Adipocyte (in vitro differentiated cells): ENCODE measurements at places on chromosomes 3 and 15.

DNA sequence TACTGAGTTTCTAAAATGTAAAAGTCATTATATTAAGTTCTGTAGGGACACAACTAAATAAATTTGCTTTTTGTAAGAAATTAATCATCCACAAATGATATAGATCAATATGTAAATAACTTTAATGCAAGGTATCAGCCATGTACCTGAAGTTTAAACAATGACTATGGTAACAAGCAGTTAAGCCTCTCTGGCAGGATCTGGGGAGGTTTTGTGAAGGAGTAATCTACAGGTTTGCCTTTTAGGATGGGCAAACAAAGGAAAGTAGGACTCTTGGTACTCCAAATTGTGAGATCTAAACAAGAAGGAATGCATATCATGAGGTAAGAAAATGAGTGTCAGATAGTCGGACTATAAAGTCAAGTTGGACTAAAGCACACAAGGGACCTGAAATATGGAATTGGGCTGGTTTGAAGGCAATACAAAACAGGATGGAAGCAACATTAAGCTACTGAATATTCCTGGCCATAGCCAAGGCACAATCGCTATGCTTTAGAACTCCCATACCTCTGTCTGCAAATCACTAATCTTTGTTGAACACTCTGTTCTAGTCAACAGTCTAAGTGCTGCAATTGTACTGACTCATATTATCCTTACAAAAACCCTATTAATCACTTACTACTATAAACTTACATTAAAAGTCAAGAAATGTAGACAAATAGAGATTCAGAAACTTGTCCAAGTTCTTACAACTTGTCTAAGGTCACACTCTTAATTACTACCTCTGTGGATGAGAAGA is 412.8 kb downstream of the DIPK2A start:
- no peak for DNase-seq

- DNase-seq: peak; percentile 22
These were observed 119.0 kb downstream of the GOLIM4 start for GRCh38 chr3:167976516-167977361.

DNA sequence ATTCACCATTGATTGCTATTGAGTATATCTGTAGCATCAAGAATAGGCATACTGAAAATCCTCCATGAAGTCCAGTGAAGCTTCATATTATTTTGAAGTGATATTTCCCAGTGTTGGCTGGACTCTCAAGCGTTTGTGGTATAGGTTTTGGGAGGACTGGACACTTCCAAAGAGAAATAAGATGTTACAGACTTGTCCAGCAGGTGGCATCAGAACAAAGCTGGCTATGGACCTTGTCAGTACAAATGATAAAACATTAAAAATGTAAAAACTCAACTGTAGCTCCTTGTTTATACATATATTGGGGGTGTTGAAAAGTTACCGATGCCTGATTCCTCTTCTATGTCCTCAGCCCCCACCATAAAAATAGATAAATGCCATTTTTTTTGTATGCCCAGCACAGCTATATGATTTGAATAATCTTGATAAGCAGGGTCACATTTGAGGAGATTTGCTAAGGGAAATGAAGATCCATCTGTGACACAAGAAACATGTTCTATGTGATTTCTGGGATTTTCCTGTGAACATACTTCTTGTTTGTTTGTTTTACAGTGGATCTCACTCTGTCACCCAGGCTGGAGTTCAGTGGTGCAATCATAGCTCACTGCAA is 54.5 kb upstream of the GOLGA6B start:
- peak; percentile 79 for DNase-seq

DNA sequence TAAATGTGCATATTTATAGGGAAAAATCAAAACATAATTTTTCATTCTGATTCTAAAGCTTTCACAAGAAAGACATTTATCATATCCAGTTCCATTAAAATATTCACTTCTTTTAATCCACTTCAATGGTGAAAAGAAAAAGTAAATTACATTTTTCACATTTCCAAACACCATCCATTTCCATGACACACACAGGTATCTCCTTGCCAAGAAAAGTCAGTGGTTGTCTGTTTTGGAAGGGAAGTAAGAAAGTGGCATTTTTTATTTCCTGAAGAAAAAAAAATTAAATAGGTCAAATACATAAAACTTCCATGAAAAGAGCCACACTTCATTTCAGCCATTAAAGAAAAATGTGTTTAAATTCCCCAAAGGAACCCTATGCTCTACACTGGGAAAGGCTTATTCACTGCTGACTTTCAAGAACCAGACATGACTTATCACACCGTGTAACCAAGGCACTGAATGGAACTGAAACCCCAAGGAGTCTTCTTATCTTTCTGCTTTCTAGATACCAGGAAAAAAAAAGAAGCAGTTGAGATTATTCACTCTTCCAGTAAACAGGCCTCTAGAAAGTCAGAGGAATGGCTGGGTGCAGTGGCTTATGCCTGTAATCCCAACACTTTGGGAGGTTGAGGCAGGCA is 44.5 kb downstream of the OSBPL10 start:
- DNase-seq: no peak

- DNase-seq: no peak
These were observed 23.4 kb downstream of the DPP8 start for GRCh38 chr15:65494076-65494475.

DNA sequence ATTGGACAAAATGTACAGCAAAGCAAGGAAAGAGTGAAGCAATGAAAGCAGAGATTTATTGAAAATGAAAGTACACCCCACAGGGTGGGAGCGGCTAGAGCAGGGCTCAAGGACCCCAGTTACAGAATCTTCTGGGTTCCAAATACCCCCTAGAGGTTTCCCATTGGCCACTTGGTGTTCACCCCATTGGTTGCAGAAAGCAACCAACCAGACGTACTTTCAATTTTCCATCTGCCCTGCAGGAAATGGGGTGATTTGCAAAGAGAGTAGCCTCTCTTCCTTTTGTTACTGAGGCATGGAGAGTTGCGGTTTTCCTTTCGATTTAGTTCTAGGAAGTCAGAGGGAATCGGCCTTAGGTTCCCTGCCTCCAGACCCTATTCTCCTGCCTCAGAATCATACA is 2.4 kb downstream of the PML start:
- peak; percentile 49 for DNase-seq

- no peak for DNase-seq
These were observed 353.2 kb downstream of the AGBL1 start for GRCh38 chr15:86432861-86433260.

GRCh38 chr3:103437883-103438282 is 1003.1 kb downstream of the ZPLD1 start:
- no peak for DNase-seq

DNA sequence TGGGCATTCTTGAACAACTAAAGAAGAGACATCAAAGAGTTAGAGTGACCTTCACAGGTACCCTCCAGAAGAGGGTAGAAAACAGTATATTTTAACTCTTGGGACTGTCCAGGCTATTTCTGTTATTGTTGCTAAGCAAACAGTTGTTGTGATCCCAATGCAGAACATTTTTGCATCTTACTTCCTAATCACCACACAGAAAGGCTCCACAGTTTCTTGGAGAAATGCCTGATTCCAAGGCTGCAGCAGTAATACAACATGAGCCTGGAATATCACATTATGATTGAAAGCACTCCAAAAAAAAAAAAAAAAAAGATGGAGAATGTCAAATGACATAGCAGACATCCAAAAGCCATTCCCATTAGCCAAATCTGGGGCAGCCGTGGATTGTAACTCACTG is 195.6 kb downstream of the CTNNB1 start:
- no peak for DNase-seq

DNA sequence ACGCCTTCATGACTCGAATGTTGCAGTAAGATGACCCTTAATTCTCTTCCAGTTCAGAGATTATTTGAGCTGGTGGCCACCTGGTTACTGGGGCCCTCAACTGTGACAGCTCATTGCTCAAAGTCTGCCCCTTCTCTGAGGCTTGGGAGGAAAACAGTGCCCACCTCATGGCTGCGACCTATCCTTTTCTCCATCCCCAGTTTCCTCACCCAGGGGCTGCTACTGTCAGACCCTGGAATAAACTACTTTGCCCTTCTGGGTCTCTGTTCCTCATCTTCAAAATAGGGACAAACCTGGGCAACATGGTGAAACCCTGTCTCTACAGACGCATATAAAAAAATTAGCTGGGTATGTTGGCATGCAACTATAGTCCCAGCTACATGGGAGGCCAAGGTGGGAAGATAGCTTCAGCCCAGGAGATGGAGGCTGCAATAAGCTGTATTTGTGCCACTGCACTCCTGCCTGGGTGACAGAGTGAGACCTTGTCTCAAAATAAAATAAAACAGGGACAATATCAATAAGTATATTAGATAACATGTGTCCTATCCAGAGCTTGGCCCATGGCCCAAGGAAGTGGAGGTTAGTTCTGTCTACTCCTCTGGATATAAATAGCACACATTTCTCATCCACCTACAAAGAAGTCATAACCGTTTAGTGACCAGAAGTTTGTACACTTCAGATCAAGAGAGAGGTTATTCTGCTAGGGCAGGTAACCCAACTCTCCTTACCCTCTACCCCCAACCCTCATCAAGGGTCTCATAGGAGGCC is 2.2 kb upstream of the RASL12 start:
- DNase-seq: no peak

DNA sequence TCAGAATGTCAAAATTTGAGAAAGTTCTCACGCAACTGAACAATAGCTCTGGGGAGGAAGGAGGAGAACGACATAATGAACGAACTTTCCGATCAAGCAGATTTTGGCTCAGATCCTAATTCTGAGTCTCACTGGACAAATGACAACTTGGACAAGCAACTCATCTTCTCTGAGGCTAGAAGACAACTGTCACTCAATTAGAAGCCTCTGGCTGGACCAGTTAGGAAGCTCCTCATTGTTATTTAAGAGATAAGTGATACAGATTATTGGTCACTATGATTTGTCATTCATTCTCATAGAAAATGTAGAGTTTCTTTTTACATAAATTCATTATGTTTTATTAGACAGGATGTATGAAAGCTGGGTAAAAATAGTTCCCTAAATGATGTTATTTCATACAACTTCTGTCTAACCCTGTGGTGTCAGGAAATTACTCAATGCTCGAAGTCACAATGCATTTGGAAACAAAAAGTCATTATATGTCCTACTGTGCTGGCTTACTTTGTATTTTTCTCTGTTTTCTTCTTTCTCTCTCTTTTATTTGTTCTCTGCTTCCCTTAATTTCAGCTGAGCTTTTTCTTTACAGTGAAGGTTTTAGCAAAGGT is 11.0 kb upstream of the C3orf49 start:
- DNase-seq: no peak

- no peak for DNase-seq
These were observed 647.6 kb upstream of the DPPA4 start for GRCh38 chr3:109984976-109985375.

DNA sequence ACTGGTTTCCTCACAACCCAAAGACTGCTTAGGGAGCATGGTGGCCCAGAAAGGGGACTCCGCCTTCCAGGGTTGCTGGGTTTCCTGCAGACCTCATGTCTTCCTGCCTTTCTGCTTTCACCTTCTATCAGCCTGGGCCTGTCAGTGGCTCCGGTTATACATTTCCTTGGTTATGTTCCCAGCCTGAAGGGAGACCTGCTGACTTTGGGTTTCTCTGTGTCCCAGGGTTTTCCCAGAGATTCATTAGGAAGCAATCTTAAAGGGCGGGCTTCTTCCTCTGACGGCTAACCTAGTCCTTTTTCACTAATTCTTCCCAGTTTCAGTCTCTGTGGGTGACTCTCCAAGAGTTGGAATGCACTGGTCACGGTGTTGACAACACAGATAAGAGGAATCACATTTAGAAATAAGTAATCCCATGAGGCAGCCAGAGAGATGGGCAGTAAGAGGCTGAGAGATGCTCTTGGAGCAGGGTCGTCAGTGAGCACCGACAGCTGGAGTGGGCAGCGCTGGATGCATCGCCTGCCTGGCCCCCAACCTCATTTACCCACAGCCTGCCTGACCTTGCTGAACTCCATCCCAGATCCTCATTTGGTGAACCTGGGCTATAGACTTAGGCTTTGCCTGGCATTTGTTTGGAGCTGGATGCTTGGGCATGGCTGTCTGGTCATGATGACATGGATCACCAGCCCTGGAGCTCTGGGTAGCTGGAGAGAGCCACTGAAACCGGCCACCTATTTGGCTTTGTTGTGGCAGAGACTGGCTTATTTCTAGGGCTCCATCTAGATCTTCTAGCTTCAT is 10.0 kb upstream of the EHD4 start:
- no peak for DNase-seq

GRCh38 chr3:67118635-67119034 is 120.5 kb downstream of the KBTBD8 start:
- no peak for DNase-seq

DNA sequence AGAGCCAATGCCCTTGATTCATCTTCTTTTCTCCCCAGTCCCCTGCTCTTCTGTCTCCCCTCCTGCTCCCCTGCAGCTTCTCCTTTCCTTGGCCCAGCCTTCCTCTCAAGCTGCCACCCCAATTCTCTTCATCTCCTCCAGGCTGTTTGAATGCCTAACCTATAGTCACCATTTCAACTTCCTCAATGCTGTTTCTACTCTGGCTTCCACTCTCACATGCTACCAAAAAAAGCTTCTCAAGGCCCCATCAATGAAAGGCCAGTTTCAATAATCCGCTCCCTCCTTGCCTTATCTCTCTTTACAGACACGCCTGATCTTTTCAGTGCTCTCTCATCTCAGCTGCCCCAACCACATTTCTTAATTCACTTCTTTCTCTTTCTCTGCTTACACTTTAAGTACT is 212.2 kb upstream of the GPR149 start:
- DNase-seq: no peak

- peak; percentile 82 for DNase-seq
These were observed 65.8 kb upstream of the CFAP20DC start for GRCh38 chr3:59115364-59116232.

DNA sequence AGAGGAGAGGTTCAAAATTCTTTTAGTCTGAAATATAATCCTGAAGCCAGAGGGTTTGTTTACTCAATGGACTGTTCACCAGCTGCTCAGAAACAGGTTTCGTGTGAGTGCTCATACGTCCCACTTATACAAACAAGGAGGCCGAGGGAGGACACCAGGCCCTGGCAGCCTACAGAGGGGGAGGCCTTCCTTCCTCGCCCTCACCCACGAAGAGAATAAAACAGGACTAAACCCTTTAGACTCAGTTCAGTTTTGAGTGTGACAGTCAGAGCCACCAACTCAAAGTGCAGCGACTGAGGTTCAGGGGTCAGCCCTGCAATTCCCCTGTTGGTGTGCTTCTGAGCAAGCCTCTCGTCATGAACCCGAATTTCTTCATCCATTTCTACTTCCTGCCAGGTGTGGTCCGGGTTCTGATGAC is 17.3 kb downstream of the FAM174B start:
- DNase-seq: peak; percentile 84

DNA sequence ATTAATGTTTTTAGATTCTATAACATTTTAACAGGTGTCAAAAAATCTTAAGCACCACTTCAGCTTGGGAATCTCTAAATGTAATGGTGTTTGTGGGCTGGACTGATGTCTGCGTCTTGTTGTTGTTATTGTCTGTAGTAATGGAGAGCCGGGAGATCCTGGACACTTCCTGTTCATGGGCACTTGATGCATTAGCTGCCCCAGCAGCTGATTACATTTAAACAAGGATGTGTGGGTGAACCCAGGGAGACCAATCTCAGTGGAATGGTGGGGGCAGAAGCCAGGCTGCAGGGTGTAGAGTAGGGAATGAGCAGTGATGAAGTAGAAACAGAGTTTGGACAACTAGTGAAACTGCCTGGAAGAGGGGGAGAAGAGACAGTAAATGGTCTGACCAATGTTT is 7.8 kb downstream of the CCR5AS start:
- DNase-seq: no peak
